ENCODE measurements at places on chromosomes 7 and 10. TPM values are rescaled to one million over a fixed set of nuclear protein-coding genes. Genes with fewer than 3 reads are reported as not detected.

DYDC1 gene
- total RNA-seq, result not detected

TAS2R41 gene
- total RNA-seq, result 1.6 TPM

NXPH1 gene
- total RNA-seq, result not detected

HMX2 gene
- 0.55 TPM for total RNA-seq

TSPAN13 gene
- 4.1 TPM for total RNA-seq

CPA2 gene
- not detected for total RNA-seq

DNA sequence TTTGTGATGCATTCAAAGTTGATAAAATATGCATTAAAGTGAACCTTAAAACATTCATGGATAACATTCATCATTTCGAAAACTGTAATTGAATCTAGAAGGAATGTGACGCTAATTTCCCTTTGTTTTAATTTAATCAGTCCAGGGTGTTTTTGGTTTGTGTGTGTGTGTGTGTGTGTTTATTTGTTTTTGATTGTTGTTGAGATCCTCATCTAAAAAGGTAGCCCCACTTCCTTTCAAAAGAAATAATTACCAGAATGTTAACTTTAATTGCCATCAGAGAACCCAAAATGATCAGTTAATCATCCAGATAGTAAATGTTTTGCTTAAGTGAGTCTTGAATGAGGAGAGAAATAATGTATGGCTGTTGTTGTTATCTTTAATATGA lies 74.5 kb upstream of the PTPRZ1 start:
- no peak overlapping the region for H3K4me3 ChIP-seq
- H3K27ac ChIP-seq, result no peak overlapping the region
- H3K36me3 ChIP-seq, result no peaks in the 10 kb centered on the region
- no peaks in the 10 kb centered on the region for H3K27me3 ChIP-seq
- H3K4me1 ChIP-seq, result no peaks in the 10 kb centered on the region

DNA sequence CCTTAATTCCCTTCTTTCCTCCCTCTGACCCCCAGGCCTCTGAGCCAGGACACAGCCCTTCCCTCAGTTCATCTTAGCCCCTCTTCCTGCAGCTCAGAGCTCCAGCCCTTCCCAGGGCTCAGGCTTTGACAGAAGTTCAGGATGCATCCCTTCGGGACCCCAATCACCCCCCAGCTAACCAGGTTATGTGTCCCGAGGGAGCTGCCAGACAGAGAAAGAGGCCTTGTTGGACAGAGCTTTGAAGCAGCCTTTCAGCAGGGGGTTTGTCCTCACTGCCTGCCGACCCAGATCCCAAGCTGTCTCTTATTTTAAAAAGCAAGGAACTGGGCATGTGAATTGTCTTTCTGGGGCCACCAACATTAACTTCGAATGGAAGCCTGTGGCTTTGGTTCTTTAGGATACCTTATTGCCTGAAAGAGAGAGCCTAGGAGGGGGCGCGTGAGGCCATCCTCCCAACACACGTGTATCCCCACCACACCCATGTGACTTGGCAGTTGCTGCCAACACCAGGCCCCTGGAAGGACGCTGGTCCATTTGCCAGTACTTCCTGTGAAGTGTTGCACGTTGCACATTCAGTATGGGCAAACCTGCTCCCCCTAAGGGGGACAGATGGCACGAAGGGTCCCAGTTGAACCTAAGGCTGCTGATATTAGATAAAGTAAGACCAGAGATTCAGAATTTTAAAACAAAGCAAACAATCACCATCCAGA lies 858 bp downstream of the CCDC136 start:
- H3K27me3 ChIP-seq, result no peaks in the 10 kb centered on the region
- no peaks in the 10 kb centered on the region for H3K36me3 ChIP-seq
- no peaks in the 10 kb centered on the region for H3K4me1 ChIP-seq
- peak; percentile 78 for DNase-seq
- no peak overlapping the region for H3K4me3 ChIP-seq

GRCh38 chr7:107152011-107152410 lies 16.8 kb upstream of the HBP1 start:
- no peaks in the 10 kb centered on the region for H3K27me3 ChIP-seq
- H3K4me3 ChIP-seq, result no peak overlapping the region
- H3K4me1 ChIP-seq, result no peaks in the 10 kb centered on the region

- no peaks in the 10 kb centered on the region for H3K36me3 ChIP-seq
- no peaks in the 10 kb centered on the region for H3K27me3 ChIP-seq
- no peaks in the 10 kb centered on the region for H3K4me1 ChIP-seq
- peak overlapping the region; percentile 69 for H3K27ac ChIP-seq
- H3K4me3 ChIP-seq, result no peak overlapping the region
Measured at GRCh38 chr7:74272305-74273038, 16.7 kb upstream of the CLIP2 start.

DNA sequence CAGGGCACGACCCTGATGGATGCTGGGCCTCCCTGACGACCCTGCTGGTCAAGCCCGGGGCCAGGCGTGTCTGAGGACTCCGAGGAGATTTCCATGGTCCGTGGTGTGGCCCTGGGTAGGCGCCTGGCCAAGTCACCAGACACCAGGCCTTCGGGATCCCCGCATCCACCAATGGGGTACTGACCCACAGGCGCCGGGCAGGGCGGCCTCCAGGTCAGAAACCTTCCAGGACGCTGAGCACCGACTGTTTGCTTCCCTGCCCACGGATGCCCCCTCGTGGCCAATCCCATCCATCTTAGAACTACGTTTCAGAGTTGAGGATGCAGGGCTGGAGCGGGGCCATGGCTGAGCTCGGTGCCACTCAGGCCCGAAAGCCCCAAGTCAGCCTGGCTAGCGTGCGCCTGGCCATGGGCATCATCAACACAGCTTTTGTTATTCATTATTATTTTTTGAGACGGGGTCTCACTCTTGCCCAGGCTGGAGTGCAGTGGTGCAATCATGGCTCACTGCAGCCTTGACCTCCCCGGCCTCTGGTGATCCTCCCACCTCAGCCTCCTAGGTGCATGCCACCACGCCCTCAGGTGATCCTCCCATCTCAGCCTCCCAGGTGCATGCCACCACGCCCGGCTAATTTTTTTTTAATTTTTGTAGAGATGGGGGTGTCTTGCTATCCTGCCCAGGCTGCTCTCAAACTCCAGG lies 7.1 kb upstream of the AMZ1 start:
- DNase-seq, result peak; percentile 85
- H3K36me3 ChIP-seq, result no peaks in the 10 kb centered on the region
- peaks cover 64% of the 10 kb centered on the region for H3K27me3 ChIP-seq
- H3K4me1 ChIP-seq, result no peaks in the 10 kb centered on the region
- no peak overlapping the region for H3K4me3 ChIP-seq

DNA sequence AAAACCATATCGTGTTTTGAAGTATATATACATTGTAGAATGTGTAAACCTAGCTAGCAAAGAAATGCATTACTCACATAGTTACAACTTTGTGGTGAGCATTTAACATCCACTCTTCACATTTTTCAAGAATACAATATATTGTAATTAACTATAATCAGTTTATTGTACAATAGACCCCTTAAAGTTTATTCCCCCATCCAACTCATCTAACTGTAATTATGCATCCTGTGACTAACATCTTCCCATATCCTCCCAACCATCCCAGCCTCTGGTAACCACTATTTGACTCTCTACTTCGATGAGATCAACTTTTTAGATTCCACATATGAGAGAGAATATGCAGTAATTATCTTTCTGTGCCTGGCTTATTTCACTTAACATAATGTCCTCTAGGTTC lies 526.4 kb downstream of the KIF20B start:
- H3K27me3 ChIP-seq, result no peaks in the 10 kb centered on the region
- no peak overlapping the region for H3K4me3 ChIP-seq
- DNase-seq, result no peak
- no peaks in the 10 kb centered on the region for H3K4me1 ChIP-seq
- H3K27ac ChIP-seq, result no peak overlapping the region

GRCh38 chr7:7256731-7257274 lies 74.5 kb downstream of the C1GALT1 start:
- no peak overlapping the region for H3K27ac ChIP-seq
- no peaks in the 10 kb centered on the region for H3K4me1 ChIP-seq
- H3K4me3 ChIP-seq, result no peak overlapping the region
- H3K36me3 ChIP-seq, result no peaks in the 10 kb centered on the region
- no peak for DNase-seq

DNA sequence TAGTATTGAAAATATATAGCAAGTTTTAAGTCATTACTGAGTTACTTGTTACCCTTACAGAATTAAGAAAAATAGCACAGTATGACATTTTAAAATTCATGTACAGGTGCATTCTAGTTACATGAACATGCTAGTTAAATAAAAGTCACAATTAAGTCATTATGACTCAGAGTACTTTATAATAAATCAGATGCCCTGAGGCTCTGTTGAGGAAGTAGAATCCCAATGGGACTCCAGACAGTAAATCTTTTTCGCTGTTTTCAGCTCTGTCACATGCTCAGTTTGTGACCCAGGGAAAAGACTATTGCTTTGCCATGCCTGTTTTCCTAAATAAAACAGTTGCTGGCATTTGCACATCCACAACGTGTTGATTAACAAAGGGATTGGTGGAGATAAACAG lies 21.0 kb downstream of the NUDT13 start:
- H3K4me3 ChIP-seq, result no peak overlapping the region
- no peaks in the 10 kb centered on the region for H3K4me1 ChIP-seq
- no peak overlapping the region for H3K27ac ChIP-seq

DNA sequence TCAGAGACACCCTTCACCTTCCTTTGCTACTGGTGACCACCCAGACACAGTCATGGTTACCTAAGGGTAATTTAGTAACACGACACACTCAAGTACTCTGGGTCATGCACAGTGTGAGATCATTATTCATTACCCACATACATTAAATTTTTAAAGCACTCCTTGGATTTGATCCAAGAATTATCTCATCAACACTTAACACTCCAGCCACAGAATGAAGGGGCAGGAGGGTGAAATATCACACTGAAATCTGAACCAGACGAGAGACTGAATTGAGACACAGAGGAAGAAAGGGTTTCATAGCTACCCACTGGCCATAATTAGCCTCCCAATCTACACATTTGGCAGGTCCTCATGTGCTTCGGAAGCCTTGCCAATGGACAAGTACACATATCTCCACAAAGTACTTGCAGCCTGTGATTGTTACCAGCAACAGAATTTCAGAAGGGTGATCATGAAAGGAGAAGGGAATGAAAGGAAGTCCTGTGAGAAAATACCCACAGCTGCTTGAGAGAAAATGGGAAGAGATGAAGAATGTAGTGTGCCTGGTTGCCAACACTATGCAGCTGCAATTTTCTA lies 189.3 kb downstream of the POLR1F start:
- no peak for DNase-seq
- H3K27me3 ChIP-seq, result no peaks in the 10 kb centered on the region
- no peaks in the 10 kb centered on the region for H3K36me3 ChIP-seq
- H3K27ac ChIP-seq, result no peak overlapping the region
- no peaks in the 10 kb centered on the region for H3K4me1 ChIP-seq

- H3K27ac ChIP-seq, result no peak overlapping the region
- DNase-seq, result no peak
- no peaks in the 10 kb centered on the region for H3K4me1 ChIP-seq
- H3K4me3 ChIP-seq, result no peak overlapping the region
Measured at GRCh38 chr7:2583798-2584580, 25.2 kb downstream of the IQCE start.

DNA sequence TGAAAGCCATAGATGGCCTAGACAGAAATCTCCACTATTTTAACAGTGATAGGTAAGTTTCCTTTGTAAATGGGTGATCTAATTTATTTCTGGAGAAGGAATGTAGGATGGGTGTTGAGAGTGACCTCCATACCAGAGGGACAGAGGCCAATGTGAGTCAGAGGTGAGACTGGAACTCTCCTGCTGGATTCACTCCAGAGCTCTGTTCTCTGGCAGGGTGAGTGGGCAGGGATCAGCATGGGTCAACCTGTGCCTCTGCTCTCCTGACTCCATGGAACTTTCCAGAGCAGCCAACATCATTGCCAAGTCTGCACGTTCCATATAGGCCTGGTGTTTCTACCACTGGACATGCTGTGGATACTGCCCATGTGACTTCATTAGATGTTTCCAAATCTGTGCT lies 11.4 kb downstream of the AKR1C3 start:
- no peaks in the 10 kb centered on the region for H3K27me3 ChIP-seq
- no peak overlapping the region for H3K4me3 ChIP-seq
- no peak for DNase-seq
- H3K36me3 ChIP-seq, result no peaks in the 10 kb centered on the region
- no peaks in the 10 kb centered on the region for H3K4me1 ChIP-seq

- DNase-seq, result no peak
- H3K27ac ChIP-seq, result peak overlapping the region; percentile 77
- H3K4me1 ChIP-seq, result peaks cover 23% of the 10 kb centered on the region
Measured at GRCh38 chr10:84076540-84077195, 62.6 kb upstream of the GHITM start.

DNA sequence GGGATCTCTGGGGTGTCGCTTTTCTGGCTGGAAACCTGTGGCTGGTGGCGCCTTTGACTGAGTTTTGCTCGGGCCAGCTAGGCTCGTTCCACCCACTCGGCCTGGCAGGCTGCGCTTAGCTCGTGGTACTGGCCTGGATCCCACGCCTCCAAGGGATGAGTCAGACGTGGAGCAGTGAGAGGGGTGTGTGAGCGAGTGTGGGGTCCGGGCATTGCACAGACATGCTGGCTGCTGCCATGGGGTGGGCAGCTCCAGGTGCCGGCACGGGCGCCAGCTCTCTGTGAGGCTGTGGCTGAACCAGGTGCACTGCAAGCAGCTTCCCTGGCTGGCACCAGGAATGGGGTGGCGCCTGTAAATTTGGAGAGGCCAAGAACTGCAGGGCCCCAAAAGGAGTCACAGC lies 63.1 kb upstream of the CACNA2D1 start:
- no peak overlapping the region for H3K4me3 ChIP-seq
- no peaks in the 10 kb centered on the region for H3K36me3 ChIP-seq
- DNase-seq, result peak; percentile 79
- no peaks in the 10 kb centered on the region for H3K4me1 ChIP-seq
- H3K27me3 ChIP-seq, result no peaks in the 10 kb centered on the region
- H3K27ac ChIP-seq, result peak overlapping the region; percentile 23

DNA sequence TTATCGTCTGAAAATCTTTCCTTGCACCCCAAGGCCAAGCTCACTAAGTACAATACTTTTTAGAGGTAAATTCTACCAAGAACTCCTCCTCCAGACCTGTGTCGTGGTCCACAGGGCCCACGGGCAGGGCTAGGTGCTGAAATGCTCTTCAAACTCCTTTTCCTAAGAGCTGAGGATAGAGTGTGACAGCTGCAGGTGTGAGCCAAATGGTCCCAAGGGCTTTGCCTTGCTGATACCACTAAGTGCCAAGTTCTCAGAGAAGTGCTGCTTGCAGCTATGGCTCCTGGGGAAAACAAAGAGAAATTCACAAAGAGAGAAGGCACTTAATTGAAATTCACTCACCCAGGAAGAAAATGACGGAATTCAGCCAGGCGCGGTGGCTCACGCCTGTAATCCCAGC lies 868.9 kb upstream of the AUTS2 start:
- H3K36me3 ChIP-seq, result no peaks in the 10 kb centered on the region
- no peak overlapping the region for H3K4me3 ChIP-seq

DNA sequence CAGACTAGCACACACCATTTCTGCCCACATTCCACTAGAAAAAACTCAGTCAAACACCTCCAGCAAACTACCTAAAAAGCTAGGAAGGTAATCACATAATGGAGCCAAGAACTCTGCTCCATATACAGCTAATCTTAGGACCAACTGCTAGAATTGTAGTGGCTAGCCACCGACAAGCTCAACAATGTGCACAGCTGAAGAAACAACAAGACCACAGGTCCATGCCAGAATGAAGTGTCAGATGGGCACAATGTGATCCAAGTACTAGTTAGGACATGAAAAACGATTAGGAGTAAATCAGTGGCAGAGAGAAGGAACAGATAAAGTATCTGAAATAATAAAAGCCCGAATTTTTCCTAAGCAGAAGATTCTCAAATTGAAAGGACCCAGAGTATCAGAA lies 38.6 kb downstream of the TMEM106B start:
- no peaks in the 10 kb centered on the region for H3K4me1 ChIP-seq
- no peak for DNase-seq
- no peak overlapping the region for H3K27ac ChIP-seq
- H3K36me3 ChIP-seq, result no peaks in the 10 kb centered on the region
